Progenitor cell of endocrine pancreas (in vitro differentiated cells): ENCODE measurements at places on chromosomes 6 and 20.

GRCh38 chr20:21982559-21982958, 277.1 kb downstream of the PAX1 start:
- DNase-seq = no peak

DNA sequence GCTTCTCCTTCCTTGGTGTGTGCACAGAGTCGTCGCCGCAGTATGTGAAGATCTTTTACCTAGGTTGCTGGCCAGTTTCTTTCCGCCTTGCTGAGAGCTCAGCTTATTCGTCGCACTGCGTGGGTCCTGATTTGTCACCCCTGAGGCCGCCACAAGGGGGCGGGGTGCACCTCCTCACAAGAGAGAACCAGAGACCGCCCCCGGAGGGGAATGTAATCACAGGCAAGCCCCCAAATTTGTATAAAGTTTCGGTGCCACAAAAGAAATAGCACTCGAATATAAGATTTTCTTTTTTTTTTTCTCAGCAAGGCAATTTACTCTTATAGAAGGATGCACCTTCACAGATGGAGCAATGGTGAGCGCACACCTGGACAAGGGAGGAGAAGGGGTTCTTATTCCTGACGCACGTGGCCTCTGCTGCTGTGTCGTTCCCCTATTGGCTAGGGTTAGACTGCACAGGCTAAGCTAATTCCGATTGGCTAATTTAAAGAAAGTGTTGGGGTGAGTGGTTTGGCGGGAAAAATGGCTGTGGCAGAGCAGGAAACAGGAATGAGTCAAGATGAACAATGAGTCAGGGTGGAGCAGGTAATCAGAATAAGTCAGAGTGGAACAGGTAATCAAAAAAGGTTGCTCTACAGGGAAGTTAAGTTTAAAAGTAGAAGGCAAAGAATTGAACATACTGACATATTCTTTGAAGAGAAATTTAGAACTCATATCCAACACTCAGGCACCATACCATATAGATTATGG, 19.5 kb downstream of the NCOA3 start:
- no peak for DNase-seq

DNA sequence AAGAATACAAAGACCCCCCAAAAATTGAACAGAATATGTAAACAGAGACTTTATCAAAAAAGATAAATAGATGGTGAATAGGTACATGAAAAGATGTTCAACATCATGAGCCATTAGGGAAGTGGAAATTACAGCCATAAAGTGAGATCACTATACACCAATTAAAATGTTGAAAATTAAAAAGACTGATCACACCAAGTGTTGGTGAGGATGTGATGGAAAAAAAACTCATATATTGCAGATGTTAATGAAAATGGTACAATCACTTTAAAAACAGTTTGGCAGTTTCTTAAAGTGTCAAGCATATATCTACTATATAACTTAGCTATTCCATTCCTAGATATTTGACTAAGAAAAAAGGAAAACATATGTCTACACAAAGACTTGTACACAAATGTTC, 280.5 kb downstream of the DHX35 start:
- no peak for DNase-seq

DNA sequence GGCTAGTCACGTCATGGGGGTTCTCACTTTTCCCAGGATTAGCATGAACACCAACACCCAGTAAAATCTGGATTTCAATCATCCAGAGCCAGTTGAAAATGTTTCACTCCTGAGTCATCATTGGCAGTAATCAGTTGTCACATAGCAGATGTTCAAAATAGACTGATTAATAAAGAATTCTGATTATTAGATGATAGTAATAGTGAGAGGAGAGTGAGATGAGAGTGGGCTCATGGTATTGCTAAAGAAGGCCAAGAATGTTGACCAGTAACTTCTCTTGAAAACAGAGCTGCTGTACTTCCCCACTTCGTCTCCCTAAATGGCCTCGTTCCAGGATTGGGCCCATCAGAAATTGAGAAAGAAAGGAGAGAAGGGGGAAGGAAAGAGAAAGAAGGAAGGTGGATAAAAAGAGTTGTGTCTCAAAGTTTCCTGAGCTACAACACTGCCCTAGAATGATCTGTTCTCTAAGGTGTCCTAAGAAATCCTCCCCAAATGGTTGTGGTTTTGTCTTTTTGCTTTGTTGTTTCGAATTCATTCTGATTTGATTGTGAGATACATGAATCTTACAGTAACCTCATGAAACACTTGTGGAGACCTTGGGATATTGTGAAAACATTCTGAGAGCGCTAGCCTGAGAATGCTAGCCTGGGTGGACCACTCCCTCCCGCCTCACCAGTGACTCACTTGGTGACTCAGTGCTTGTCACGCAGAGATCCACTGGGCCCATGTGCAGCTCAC, 502.2 kb upstream of the JARID2 start:
- DNase-seq = no peak

GRCh38 chr6:55825402-55826051, 49.9 kb downstream of the BMP5 start:
- no peak for DNase-seq

GRCh38 chr6:39792540-39793450, 619 bp downstream of the DAAM2 start:
- DNase-seq = no peak

DNA sequence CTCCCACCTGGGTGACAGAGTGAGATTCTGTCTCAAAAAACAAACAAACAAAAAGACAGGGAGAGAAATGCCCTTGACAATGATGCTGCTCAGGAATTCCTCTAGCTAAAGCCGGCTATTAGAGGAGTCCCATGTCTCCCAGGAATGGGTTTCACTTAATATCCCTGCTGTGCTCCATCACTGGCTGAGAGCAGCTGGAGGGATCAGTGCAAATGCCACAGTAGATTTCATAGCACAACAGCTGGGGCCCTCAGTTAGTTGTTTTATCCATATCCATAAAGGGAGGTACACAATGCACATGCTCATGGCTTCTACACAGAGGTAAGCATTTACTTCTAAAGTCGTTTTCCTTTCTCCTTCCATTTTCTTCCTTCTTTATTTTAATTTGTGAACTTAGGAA, 742.0 kb upstream of the POU3F2 start:
- no peak for DNase-seq

- no peak for DNase-seq
Measured at GRCh38 chr20:57259121-57259937, 7.1 kb downstream of the BMP7 start.

GRCh38 chr6:154484942-154485341, 25.5 kb downstream of the CNKSR3 start:
- DNase-seq = no peak

GRCh38 chr20:16388731-16389130, 184.5 kb downstream of the KIF16B start:
- no peak for DNase-seq

DNA sequence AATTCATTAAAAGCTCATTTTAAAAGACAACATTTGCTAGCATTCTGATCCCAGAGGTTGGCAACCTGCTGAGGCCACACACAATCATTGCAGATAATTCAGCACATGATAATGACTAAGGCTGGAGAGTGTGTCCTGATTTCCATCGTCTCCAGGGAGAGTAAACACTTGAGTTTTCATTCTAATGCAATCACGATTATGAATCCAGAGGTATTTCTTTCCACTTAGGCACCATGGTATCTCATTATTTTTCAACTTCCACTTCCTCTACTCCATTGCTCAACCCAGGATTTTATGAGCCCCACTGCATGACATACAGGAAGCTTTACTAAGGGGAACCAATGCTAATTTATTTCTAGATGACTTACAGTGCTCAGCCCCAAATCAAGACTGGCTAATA, 273.8 kb upstream of the AGPAT4 start:
- DNase-seq = no peak

- no peak for DNase-seq
Measured at GRCh38 chr6:43790031-43790430, 20.0 kb downstream of the VEGFA start.

DNA sequence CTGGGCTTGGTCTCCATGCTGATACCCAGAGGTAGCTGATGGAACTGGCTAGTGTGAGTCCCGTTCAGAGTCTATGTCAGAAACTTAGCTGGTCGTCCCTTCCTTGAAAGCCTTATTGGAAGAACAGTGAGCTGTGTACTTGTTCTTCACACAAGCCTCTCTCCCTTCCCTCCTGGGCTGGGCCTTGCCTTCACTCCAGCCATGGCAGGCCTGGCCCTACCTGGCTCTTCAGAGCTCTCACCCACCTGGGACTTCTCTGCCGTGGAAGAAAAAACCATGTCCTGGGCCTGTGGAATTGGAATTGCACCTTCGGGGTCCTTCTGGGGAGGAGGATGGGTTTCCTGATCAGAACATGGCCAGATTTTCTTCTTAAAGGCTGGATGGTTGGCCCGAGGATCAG, 20.3 kb upstream of the ZNF831 start:
- DNase-seq = no peak

DNA sequence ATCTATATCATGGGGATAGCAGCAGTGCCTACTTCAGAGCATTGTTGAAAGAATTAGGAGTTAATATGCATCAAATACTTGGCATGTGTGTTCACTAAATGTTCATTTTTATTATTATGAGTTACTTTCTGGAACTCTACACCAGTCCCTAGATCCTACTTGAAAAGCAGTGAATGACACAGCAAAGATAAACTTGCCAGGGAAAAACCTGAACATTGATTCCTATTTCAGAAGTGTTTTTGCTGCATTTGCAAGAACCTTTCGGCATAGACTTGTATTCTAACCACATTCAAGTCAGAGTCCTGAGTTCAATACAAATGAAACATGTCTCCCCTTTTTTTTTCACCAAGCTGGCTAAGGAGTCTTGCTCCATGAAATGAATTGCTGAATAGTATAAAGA, 187.4 kb upstream of the TAB2 start:
- no peak for DNase-seq

DNA sequence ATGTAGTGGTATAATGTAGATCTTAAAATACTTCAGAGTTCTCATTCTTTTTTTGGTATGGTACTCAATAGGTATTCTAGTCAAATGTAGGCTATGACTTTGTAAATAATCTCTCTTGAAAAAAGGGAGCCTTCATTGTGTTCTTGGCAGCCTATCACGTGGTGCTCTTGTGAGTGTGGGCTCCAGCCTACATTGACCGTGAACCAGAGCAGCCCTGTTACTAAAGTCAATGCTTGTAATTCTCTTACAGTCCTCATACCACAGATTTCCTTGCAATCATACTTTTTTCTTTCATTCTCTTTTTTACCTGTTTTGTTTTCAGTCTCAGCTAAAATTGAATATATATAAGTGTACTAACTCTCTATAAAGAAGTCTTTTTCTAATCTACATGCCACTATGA, 31.1 kb downstream of the ARID1B start:
- no peak for DNase-seq

DNA sequence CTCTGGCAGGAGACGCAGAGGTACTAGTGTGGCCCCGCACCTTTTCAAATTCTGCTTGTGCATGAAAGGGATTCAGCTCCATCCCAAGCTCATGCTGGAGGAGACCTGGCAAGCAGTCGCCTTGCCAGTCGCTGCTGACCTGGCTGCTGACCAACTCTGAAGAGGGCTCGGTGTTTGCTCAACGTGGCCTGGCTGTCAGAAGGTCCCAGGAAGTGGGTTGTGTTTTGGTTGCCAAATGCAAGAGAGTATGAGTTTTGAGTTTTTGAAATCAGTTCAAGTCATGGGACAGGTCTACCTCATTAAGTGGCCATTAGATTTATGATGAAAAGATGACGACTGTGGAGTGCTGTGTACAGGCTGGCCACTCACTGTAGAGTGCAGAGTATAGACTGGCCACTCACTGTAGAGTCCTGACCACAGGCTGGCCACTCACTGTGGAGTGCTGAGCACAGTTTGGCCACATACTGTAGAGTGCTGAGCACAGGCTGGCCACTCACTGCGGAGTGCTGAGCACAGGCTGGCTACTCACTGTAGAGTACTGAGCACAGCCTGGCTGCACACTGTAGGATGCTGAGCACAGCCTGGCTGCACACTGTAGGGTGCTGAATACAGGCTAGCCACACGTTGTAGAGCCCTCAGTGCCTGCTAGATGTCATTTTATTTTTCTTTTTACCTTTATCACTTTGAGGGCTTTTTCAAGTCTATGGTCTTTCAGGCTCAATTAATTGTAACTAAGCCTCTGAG, 193.9 kb downstream of the ZNF217 start:
- no peak for DNase-seq

GRCh38 chr6:79536585-79536953, 661 bp downstream of the LCA5 start:
- no peak for DNase-seq

GRCh38 chr6:75334266-75335040, 49.9 kb upstream of the TMEM30A start:
- DNase-seq = no peak

DNA sequence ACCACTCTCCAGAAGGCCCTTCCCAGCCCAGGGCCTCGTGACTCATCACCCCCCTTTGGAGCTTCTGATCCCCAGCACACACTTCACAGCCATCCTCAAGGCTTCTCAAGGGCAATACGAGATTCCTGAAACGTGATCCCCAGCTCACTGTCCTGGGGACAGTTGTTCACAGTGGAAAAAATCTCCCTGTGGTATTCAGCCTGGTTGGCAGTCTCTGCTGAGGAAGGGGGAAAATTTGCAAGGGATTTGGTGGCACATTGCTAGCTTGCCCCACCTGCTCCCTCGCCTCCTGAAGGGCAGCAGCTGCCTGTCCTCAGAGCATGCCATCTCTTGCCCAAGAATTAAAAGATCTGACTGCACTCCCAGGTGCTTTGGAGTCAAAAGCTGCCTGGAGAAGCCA, 20.7 kb upstream of the PKHD1 start:
- no peak for DNase-seq

DNA sequence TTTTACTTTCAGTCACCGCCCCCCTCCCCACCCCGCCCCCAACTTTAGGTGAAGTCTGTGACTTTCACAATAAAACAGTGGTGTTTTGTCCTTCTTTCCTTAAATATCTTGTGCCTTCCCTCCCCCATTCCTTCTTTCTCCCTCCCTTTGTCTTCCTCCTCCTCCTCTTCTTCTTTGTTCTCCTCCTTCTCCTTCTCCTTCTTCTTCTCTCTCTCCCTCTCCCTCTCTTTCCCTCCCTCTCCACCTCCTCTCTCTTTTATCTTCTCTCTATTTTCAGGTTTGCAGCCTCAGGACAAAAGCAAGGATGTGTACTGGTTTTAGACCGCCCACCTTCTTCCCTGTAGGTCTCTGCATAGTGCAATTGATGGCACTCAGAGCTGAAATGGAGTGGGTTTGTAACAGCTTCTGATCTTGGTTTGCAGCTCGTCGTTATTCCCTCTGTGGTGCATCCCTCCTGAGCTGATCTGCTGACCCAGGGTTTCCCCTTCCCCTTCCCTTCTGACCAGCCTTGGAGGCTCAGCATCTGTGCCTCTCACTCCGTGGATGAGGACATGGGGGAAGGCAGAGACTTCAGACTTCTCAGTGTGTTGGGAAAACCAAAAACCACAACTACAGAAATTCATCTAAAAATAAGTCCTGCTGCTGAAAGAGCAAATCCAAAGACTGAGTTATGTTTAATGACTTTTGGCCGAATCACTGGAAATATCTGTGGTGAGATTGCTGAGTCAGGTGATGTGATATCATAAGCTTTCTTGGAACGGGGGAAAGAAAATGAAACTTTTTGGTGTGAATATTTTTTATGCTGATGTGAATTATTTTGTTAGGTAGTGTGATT, 6.9 kb downstream of the VGLL2 start:
- DNase-seq = no peak

GRCh38 chr20:50398821-50399554, 111.2 kb upstream of the PTPN1 start:
- no peak for DNase-seq
